ENCODE measurements at places on chromosomes 1 and 21. TPM values are rescaled to one million over a fixed set of nuclear protein-coding genes. Genes with fewer than 3 reads are reported as not detected.

DNA sequence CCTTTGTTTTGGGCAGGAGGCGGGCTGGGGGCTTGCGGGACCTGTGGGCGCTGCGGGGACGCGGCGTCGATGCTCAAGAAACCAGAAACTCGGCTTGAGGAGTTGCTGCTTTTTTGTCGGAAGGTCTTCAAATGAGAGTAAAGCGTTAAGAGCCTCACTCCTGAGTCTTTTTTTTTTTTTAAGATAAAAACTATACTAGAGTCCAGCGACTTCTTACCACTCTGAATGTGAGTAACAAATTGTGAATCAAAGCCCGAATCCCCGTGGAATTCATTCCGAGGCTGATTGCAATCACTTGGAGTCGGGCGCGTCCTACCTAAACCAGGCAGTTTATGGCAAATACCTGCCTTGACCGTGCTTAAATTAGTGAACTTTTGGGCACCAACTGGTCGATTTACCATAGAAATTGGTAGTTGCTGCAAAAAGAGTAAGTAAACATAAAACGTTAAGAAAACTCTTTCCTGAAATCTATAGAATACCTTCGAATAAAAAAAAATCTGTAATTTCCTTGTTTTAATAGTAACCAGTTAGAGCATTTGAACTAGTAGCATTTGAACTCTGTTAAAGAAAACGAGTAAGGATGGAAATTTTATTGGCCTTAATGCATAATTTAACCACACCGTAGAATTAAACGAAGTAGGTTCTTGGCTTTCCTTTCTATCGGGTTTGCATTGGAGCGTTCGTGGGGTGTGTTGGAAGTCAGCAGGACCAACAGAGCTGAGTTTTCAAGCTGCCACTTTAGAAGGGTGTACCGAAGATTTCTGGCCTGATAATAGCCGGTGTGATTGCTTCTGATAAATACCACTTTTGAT, 769 bp downstream of the GPSM2 start:
- no peak for DNase-seq

- no peak for DNase-seq
These were observed 280.4 kb downstream of the SETD4 start for GRCh38 chr21:35779690-35780570.

GRCh38 chr1:208029381-208030287, 118.7 kb upstream of the CD34 start:
- DNase-seq = no peak

DNA sequence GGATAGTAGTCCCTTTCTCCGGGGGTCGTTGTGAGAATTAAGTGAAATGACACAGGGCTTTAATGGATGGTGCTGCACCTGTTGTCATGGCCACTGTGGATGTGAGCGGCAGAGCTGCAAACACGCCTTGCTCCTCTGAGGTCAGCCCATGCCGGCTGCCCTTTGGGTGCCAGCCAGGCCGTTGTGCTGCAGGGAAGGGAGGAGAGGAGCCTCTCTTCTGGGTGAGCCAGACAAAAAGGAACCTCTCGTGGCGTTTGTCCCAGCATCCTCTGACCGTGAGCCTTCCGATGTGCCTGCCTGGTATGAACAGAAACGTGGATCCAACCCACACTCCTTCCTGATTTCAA, 383.0 kb upstream of the VAMP3 start:
- no peak for DNase-seq

DNA sequence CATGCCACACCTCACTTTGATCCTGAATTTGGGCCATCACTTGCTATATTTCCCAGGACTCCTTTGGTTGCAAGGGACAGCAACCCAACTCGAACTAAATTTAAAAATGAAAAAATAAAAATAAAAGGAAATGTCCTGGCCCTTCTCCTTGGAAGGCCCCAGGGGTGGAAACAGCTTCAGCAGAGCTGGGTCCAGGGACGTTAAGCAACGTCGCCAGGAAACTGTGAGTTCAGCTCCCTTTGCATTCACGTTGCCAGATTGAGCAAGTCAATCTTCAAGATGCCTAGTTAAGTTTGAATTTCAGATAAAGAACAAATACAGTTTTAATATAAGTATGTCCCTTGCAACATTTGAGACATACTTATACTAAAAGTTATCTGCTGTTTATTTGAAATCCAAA, 14.6 kb upstream of the SPSB1 start:
- no peak for DNase-seq

DNA sequence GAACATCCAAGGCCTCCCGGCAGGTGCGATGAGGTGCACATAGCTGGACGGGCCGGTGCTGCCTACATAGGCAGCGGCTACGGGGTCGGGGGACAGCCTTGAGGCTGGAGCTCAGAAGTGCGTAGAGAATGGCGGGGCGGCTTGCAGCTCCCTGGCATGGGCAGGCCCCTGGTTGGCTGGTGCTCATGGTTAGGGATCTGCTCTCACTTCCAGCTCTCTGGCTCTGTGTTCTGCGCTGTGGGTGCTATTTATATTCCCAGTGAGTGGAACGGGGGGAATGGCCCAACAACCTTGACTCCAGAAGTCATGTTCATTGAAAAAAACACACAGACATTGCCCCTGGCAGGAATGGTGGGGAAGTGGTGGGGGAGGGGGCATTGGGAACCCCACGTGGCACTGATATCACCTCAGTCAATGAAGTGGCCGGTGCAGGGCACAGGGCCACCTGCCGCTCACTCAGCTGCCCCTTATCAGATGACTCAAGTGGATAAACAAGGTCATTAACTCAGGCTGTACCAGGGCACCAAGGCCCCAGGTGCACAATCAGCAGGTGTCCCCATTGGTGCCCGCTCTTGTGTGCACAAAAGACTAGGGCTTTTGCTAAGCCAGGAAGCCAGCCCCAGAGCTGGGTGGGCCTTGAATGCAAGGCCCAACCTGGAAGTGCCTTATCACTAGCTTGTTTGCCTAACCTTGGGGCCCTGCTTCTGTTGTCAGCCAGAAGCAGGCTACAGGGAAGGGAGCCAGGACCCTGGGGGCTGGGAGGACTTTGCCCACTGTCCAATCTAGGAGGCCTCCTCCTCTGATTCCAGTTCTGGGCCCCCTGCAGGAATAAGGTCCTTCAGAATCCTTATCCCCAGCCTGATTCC, at the start of gene NR0B2:
TSS of gene NR0B2 (minus strand) at position 222 of the 866 bp plus-strand sequence. CDS start at position 187, 35 bp downstream.
- DNase-seq = no peak

DNA sequence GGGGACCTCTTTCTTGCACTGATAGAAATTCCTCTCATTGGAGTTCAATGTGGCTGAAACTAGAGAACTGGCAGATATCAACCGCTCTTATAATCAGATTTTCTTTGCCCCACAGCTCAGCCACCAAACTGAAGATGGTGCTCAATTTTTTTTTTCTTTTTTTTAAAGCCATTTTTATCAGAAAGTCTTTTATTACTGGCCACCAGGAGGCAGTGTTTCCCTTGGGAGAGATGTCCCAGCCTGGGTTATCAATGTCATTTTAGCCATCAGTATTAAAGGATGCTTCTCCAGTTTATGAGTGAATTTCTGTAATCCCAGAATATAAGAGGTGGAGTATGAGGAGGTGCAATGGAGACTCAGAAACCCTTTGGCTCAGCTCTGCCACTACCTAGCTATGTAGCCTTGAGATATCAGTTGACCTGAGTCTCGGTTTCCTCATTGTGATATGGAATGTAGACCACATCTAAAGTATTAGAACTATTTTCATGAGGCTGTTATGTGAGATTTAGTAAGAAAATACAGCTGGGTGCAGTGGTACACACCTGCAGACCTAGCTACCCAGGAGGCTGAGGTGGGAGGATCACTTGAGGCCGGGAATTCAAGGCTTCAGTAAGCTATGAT, 27.6 kb downstream of the CD244 start:
- peak; percentile 70 for DNase-seq

- no peak for DNase-seq
These were observed 7.3 kb downstream of the WDR26 start for GRCh38 chr1:224427346-224427745.

DNA sequence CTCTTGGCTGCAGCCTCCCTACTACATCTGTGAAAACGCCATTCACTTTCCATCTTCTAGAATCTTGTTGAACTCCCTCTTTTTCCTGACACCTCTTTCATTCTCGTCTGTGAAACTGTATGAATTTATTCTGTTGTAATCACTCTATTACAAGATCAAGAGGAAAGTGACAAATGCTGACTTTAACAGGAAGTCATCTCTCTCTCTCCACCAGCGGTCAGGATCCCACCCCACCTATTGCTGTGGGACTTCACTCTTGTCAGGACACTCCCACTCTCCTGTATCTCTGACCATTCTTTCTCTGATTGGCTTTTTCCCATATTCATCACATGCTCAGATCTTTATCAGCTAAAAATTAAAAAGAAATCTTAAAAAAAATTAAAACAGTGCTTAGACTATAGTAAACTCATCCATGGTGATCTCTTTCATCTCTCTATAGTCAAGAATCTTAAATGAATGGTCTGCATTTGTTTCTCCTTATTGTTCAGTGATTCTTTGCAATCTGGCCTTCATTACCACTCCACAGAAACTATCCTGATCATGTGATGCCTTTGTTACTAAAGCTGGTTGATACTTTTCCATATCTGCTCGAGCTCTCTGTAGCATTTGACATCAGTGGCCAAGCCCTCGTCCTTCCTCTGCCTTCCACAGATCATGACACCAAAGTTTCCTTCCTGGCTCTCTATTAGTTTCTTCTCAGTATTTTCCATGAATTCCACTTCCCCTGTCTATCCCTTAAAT, 113.6 kb downstream of the UCHL5 start:
- no peak for DNase-seq

- no peak for DNase-seq
These were observed 76.9 kb upstream of the RNPC3 start for GRCh38 chr1:103448560-103448959.

- no peak for DNase-seq
These were observed 4.4 kb upstream of the ACTRT2 start for GRCh38 chr1:3016641-3017439.

The FCAMR gene
- total RNA-seq = not detected

The ZNF648 gene
- not detected for total RNA-seq

The OR2T33 gene
- total RNA-seq = not detected

The UTS2 gene
- total RNA-seq = not detected

The PSRC1 gene
- total RNA-seq = 38.2 TPM

The RGS13 gene
- total RNA-seq = not detected

All from activated CD8-positive, alpha-beta T cell treated with anti-CD3 and anti-CD28 coated beads, Interleukin-2, amount 10 ng/mL, durations not matched to agents 7 days and 5 days (primary cell).